ENCODE measurements at places on chromosomes 1 and 21.

GRCh38 chr21:15430023-15430422 lies 299.8 kb upstream of the USP25 start:
- no peak for DNase-seq

DNA sequence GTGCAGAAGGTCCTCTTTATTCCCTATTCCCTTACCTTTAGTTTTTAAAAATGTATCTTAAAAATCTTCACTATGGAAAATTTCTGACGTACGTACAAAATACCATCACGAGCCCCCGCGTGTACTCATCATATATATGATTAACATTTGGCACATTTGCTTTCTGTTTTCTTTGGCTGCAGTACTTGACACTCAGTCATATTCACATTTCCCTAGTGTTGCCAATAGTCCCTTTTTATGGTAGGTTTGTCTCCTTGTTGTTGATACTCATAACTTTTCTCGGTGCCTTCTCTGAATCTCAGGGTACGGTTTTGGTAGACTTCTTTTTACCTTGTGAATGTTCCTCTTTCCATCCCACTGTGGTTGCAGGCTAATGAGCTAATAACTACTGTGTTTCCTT lies 23.3 kb downstream of the KDM4A start:
- DNase-seq: no peak

DNA sequence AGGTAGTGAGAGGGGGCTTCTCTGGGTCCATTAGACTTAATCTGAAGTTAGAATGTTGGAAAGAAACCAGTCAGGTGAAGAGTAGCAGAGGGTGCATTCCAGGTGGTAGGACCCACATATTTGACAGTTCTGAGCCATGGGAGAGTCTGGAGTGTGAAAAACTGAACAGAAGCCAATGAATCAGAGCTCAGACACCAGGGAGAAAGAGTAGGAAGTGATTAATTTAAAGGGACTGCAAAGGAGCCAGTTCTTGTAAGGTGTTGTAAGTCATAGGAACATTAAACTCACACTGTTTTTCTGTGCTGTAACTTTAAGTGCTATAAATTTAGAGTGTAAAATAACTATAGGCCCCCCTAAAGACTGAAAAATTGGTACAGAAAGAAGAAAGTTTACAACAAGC lies 5.9 kb upstream of the DHX9 start:
- DNase-seq: no peak

- DNase-seq: peak; percentile 64
Measured at GRCh38 chr1:180881806-180882509, 30.7 kb upstream of the KIAA1614 start.

DNA sequence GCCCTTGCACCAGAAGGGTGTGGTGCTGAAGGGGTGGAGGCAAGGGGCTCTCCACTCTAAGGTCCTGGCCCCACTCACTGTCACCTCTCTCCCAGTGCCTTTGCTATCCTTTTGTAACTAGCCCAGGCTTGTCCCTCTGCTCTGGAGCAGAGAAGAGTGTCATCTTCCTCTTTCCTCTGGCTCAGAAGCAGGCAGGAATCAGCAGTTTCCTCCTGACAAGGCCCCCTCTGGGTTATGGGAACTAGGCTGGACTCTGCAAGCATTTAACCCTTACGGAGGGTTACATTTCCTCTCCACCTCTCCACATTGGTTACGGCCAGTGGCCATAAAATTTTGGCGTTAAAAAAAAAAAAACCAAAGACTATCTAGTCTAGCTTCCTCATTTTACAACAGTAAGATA lies 30.4 kb downstream of the PLXNA2 start:
- peak; percentile 23 for DNase-seq

GRCh38 chr1:23927097-23927496 lies 13.9 kb upstream of the CNR2 start:
- DNase-seq: no peak

DNA sequence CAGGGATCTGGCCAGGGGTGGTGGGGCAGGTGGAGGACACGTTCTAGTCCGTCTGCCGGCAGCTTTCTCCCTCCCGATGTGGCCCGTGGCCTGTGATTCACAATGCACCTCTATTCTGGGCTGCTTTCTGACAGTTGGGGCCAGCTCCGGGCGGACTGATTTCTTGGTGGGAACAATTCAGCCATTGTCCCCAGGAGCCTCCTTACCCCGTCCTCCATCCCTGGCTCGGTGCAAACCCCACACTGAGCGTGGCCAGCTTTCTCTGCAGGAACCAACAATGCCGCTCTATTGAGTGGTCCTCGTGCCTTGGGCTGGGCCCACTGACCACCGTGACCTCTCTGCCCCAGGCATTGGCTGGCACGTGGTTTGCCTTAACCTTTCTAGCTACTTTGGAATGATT lies 29.7 kb downstream of the PADI2 start:
- DNase-seq: no peak

- DNase-seq: no peak
Measured at GRCh38 chr1:11623702-11624101, 30.5 kb downstream of the FBXO2 start.

- no peak for DNase-seq
Measured at GRCh38 chr1:20210736-20211460, 24.6 kb upstream of the PLA2G2C start.

DNA sequence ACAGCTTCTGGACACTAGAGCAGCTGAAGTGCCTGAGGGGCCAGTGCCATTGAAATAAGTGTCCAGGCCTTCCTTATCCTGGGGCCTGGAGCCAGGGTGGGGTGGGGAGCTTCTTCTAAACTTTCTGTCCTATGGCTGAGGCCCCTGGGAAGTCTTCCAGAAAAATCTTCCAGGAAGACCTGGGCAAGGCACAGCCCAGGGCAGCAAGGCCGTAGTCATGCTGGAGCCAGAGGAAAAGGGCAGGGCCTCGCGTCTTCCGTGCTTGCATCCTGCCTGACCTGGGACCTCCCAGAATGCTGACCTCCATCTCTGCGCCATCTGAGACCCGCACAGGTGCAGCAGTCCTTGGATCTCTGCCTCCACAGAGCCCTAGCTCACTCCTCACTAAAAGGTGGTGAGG lies 96.7 kb upstream of the SLC44A3 start:
- DNase-seq: no peak

DNA sequence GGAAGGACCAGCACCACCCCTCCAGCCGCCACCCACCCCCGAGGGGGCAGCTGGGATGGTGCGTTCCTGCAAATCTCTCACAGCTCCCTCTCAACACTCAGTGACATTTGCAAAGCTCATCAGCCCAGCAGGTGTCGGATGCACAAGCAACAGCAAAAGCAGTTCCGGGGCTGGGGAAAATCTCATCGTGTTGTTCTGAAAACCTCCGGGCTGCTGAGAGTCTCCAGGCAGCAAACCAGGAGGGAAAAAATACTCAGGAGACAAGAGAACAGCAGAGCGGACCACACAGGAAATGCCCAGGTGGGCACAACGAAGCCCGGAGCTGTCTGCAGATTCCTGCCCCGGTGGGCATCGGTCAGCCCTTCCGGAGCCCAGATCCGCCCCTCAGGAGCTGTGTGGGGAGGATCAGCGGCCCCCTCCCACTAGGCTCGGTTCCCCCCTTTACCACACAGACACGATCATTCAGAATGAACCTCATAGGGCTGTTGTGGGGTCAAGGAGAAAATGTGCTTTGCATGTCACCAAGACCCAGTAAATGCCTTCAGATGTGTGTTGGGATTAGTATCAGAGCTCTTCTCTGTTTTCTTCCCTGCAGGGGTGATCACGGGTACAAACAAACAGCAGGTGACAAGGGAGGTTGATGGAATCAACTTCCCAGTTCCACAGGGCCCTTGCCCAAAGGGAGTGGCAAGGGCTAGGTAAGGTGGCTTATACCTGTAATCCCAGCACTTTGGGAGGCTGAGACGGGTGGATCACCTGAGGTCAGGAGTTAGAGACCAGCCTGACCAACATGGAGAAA lies 127.0 kb upstream of the TIAM1 start:
- no peak for DNase-seq

GRCh38 chr1:90100566-90100965 lies 105.7 kb downstream of the ZNF326 start:
- DNase-seq: no peak

DNA sequence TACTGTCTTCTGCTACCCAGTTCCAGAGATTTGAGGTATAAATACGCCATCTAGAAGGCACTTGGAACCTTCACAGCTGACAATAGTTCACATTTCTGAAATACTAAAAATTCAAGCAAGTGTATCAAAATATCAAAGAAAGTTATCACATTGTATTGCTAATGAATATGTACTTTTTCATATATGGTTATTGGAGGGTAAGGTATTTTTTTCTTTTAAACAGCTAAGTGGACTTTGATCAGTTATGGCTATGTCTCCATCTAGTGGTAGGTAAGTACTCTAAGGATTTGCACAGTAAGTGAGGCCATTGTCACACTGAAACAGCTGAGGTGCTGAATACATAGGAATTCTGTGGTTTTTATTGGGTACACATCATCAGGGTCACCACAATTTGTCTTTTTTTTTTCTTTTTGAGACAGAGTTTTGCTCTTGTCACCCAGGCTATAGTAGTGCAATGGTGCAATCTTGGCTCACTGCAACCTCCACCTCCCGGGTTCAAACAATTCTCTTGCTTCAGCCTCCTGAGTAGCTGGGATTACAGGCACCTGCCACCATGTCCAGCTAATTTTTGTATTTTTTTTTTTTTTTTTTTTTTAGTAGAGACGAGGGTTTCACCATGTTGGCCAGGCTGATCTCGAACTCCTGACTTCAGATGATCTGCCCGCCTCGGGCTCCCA lies 49.1 kb upstream of the CR2 start:
- peak; percentile 84 for DNase-seq

GRCh38 chr21:25660233-25660632 lies 21.2 kb downstream of the JAM2 start:
- DNase-seq: no peak

DNA sequence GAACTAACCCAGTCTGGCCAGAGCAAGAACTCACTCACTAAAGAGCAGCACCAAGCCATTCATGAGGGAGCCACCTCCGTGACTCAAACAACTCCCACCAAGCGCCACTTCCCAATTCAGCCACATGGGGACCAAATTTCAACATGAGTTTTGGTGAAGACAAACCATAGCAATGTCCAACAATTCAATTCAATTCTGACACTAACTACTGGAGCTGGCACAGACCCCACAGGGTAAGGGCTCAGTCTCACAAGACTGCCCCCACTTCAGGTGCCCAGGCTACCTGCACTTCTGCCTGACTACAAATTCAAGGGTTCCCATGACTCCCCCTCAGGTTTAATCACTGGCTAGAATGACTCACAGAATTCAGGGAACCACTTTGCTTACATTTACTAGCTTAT lies 48.8 kb upstream of the RAP1A start:
- peak; percentile 30 for DNase-seq

GRCh38 chr1:75630004-75630594 lies 19.2 kb upstream of the SLC44A5 start:
- no peak for DNase-seq

GRCh38 chr1:26582053-26582835 lies 52.7 kb downstream of the RPS6KA1 start:
- no peak for DNase-seq

GRCh38 chr21:25350056-25350455 lies 257.2 kb downstream of the MRPL39 start:
- peak; percentile 14 for DNase-seq

DNA sequence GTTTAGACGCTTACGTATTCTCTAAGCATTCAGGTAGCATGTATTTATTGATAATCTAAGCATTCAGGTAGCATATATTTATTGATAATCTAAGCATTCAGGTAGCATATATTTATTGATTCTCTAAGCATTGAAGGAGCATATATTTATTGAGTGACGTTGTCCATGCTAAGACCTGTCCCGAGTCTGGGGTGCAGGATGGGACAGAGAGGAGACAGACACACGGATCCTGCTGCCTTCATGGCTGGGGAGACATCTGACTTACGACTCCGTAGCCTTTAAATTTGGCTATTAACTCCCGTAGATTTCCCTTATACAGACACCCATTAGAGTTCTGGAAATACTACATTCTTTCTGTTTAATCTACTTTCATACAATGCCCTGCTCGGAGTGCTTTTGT lies 982 bp downstream of the SCCPDH start:
- no peak for DNase-seq

DNA sequence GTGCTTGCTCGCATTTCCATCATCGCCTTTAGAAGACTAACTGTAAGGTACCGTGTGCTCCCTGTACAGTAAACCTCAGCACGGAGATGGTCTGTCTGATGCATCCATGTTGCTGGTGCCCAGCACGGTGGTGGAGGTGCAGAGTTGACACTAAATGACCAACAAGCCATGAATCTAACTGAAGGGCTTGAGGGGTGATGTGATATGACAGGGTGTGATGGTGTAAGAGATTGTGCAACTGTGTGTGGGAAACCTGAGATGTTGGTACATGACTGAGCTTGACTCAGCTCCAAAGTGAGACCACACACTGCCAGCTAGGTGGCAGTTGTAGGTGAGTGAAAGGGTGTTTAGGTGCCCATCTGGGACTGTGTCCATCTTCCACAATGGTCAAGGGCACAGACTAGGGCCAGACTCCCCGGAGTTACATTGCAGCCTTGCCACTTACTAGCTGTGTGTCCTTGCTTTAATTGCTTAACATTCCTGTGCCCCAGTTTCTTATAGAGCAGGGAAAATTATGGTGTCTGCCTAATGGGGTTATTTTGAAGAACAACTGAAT lies 21.4 kb downstream of the SLC2A1 start:
- DNase-seq: no peak

GRCh38 chr1:185636848-185637247 lies 97.3 kb upstream of the HMCN1 start:
- DNase-seq: no peak

DNA sequence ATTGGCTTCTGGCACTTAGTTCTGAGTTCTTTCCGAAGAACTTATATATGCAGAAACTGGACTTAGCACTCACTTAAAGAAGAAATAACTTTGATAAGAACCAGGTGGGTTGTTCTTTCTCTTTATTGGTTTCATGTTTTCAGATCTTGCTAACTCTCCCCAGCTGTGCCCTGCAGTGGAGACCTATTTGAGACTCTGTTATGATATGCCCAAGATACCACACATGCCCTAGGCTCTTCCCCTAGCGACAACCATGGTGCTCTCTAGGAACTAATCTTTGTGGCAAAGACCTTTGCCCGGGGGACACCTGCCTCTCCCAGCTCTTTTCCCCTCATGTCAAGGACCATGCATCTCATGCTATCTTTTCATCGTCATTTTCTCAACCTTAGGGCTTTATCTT lies 128.8 kb downstream of the PBX1 start:
- DNase-seq: no peak

- no peak for DNase-seq
Measured at GRCh38 chr1:11790880-11791715, 14.7 kb downstream of the MTHFR start.

DNA sequence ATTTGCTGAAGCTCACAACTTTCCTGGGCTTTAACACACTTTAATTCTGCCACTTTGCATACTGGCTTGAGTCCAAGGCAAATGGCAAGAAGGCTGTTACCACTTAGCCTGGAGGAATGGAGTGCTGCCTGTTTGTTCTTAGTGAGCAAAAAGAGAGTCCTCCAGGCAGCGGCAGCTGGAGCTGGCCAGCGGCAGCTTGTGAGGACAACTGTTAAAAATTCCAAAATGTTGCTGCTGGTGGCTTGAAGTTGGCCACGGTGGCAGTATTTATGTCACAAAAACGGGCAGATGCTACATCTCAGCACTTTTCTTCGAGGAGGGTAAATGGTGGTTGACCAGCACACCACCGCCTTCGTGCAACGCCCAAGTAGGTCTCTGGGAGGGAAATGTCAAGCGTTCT lies 27.3 kb downstream of the STPG1 start:
- no peak for DNase-seq
